Activated CD4-positive, alpha-beta T cell treated with anti-CD3 and anti-CD28 coated beads, Interleukin-2, amount 10 ng/mL, durations not matched to agents 24 days and 14 days (primary cell): ENCODE measurements at places on chromosomes 6 and 20.
A peak's percentile ranks its signal among the peaks of the same experiment; 100 is the strongest.

- peaks cover 48% of the 10 kb centered on the region for H3K4me1 ChIP-seq
- H3K36me3 ChIP-seq, result peaks cover 59% of the 10 kb centered on the region
- no peak overlapping the region for H3K4me3 ChIP-seq
- peak overlapping the region; percentile 70 for H3K27ac ChIP-seq
Measured at GRCh38 chr20:51416532-51417249, 125.8 kb downstream of the NFATC2 start.

GRCh38 chr6:25167961-25168360 is 111.2 kb upstream of the CARMIL1 start:
- peak overlapping the region; percentile 86 for H3K4me3 ChIP-seq
- no peaks in the 10 kb centered on the region for H3K27me3 ChIP-seq
- peaks cover 15% of the 10 kb centered on the region for H3K36me3 ChIP-seq
- DNase-seq, result no peak
- H3K27ac ChIP-seq, result peak overlapping the region; percentile 92

DNA sequence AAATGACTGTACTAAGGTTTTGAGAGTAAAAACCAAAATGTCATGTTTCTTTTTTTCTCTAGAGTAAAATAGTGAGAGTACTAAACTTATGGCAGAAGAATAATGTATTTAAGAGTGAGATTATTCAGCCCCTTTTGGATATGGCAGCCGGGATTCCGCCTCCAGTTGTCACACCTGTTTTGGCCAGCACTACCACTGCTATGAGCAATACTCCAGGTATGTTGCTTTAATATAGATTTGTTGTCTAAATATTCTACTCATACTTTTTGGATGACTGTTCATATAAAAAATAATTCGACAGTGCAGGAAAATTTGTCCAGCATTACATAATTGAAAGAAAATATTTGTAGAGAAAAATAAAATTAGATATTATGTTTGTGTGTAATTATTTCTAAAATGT is 59.5 kb downstream of the SCAF8 start:
- H3K27me3 ChIP-seq, result no peaks in the 10 kb centered on the region
- H3K4me1 ChIP-seq, result peaks cover 9% of the 10 kb centered on the region
- peaks cover 39% of the 10 kb centered on the region for H3K36me3 ChIP-seq
- H3K4me3 ChIP-seq, result no peak overlapping the region
- H3K27ac ChIP-seq, result no peak overlapping the region

DNA sequence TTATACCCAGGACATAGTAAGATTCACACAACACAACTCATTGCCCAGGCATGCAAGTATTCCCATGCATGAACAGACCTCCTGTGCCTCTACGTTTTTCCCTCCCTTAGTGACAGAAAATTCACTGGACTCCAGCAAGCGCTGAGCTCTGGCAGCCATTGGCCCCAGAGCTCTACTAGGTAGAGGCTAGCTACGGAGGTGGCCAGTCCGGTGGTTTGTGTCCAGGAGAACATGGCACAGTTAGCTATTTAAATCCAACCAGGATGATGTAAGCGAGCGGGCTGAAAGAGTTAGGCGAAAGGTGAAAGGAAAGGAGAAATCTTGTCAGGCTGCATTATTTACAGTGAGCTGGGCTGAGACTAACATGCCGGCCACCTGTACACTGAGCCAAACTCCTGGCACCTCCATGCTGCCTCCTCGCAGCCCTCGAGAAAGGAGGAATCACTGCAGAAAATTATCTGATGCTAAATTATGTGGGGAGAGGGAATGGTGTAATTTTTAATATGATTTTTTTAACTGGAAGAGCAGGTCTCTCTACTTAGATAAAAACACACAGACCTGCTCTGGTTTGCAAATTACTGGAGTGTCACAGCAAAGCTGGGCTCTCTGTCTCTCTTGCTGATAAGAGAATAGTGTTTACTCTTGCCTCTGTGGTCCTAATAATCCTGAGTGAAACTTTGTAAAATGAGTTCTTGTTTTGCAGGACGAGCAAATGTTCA is 50.1 kb upstream of the ARMC2 start:
- H3K27me3 ChIP-seq, result peaks cover 7% of the 10 kb centered on the region
- peak overlapping the region; percentile 61 for H3K4me3 ChIP-seq
- H3K4me1 ChIP-seq, result peaks cover 33% of the 10 kb centered on the region
- H3K27ac ChIP-seq, result peak overlapping the region; percentile 78

DNA sequence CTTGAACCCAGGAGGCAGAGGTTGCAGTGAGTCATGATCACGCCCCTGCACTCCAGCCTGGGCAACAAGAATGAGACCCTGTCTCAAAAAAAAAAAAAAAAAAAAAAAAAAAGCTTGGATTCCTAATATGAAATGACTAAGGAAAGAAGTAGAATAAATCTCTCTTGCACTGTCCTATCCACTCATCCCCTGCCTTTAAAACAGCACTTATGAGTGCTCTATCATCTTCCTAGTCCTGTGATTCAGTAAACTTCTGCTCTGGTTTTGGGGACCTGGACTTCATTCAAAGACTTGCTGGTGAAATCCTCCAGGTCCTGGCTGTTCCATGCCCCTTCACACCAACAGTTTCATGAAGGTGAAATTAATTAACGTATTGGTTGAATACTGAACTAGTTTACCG is 29.6 kb downstream of the TNFAIP3 start:
- DNase-seq, result no peak
- H3K27me3 ChIP-seq, result no peaks in the 10 kb centered on the region
- H3K36me3 ChIP-seq, result peaks cover 5% of the 10 kb centered on the region

DNA sequence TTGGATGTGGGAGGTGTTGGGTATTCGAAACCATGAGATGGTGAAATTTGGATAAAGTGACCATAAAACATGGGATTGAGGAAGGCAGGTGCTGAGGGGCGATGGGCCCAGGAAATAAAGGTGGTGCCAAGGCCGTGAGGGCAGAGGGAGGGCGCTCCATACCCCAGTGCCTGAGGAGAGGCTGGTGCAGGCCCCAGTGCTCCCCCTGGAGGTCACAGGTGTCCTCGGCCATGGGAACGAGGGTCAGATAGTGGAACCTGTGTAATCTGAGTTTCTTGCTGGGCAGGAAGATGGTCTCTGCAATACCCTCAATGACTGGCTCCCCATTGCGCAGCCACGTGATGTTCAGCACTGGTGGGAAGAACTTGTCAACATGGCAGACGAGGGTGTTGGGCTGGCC is 16.2 kb downstream of the HLA-DPB1 start:
- no peak overlapping the region for H3K4me3 ChIP-seq
- H3K36me3 ChIP-seq, result no peaks in the 10 kb centered on the region
- DNase-seq, result peak; percentile 86

DNA sequence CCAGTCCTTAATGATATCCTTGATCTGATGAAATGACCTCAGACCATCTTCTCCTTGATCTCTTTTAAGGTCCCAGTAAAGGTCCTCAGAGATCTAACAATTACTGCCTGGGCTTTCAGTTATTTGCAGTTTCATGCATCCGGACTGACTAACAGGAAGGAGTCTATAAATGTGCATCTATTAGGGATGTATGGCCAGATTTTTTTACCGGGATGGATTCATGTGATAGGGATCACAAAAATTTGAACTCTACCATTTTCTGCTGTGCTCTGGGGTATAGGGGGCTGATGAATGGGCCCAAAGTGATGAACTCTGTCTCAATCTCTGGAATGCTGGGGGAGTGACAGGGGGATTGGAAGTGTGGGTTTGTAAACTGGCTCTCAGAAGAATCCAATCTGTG is 36.2 kb upstream of the SCUBE3 start:
- no peak for DNase-seq
- peaks cover 12% of the 10 kb centered on the region for H3K4me1 ChIP-seq
- no peaks in the 10 kb centered on the region for H3K36me3 ChIP-seq
- H3K27ac ChIP-seq, result no peak overlapping the region
- H3K4me3 ChIP-seq, result no peak overlapping the region

- H3K27ac ChIP-seq, result no peak overlapping the region
- H3K4me3 ChIP-seq, result no peak overlapping the region
- H3K36me3 ChIP-seq, result no peaks in the 10 kb centered on the region
- DNase-seq, result no peak
Measured at GRCh38 chr6:89555031-89555430, 83.5 kb downstream of the LYRM2 start.

DNA sequence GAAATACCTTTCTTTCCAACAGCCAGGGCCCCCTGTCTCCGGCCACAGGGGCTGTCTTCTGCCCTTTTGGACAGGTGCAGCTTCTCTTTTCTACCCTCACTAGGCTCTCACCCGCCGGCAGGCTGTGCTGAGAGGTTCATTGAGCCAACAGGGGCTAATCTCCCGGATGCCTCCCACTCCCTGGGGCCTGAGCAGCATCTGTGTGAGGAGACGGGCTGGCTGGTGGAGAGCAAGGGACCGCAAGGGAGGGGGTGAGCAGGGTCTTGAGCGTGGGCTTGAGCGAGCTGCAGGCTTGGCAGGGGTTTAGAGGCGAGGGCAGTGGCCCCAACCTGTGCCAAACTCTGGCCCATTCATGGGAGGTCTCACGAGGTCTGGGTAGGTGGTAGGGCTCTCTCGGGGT is 56.5 kb upstream of the CST7 start:
- H3K27me3 ChIP-seq, result peaks cover 8% of the 10 kb centered on the region
- H3K4me3 ChIP-seq, result no peak overlapping the region
- no peak overlapping the region for H3K27ac ChIP-seq
- no peaks in the 10 kb centered on the region for H3K4me1 ChIP-seq

- H3K27me3 ChIP-seq, result peaks cover 7% of the 10 kb centered on the region
- no peak overlapping the region for H3K4me3 ChIP-seq
- no peak overlapping the region for H3K27ac ChIP-seq
- H3K36me3 ChIP-seq, result no peaks in the 10 kb centered on the region
Measured at GRCh38 chr6:79570129-79571029, 33.1 kb upstream of the LCA5 start.

GRCh38 chr20:48153523-48153922 is 368.2 kb upstream of the SULF2 start:
- DNase-seq, result no peak
- no peaks in the 10 kb centered on the region for H3K36me3 ChIP-seq
- H3K4me3 ChIP-seq, result no peak overlapping the region
- no peaks in the 10 kb centered on the region for H3K4me1 ChIP-seq
- H3K27me3 ChIP-seq, result peaks cover 2% of the 10 kb centered on the region

- H3K4me3 ChIP-seq, result no peak overlapping the region
- peaks cover 20% of the 10 kb centered on the region for H3K4me1 ChIP-seq
- no peaks in the 10 kb centered on the region for H3K36me3 ChIP-seq
- no peak for DNase-seq
Measured at GRCh38 chr6:156688620-156688971, 88.6 kb upstream of the ARID1B start.

DNA sequence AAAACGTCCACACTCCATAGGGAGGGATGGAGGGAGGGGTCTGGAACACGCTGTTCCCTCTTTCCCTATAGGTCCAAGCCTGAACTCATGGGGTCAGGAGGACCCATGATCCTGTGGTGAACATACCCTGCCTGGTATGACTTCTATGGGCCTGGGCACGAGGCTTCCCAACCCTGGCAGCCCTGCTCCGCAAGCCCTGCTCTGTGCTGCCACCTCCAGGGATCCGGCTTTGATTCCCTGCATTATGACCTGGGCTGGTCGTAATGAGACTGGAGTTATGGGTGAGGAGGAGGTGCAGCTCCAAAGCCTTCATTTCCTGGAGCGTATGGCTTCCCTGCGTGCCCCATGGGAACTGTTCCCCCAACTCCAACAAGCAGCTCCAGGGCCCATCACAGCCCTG is 54.9 kb downstream of the CDH22 start:
- no peak for DNase-seq
- no peaks in the 10 kb centered on the region for H3K36me3 ChIP-seq
- H3K27ac ChIP-seq, result no peak overlapping the region
- no peak overlapping the region for H3K4me3 ChIP-seq
- no peaks in the 10 kb centered on the region for H3K4me1 ChIP-seq

DNA sequence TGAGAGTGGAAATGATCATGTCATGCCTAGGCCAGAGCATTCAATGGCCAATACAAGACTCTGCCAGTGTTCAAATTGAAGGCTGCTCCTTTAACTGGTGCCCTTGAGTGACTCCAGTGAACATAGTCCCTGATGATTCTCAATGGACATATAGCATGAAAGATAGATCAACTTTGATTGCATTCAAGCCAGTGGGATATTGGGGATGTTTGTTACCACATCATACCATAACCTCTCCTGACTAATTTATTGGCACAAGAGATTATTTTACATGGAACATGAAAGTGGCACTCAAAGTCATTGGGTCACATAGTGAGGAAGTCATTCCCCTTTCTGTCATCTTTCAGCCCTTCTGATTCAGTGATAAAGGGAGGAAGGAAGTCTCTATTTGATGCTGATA is 139.0 kb downstream of the EYA2 start:
- DNase-seq, result no peak
- H3K4me3 ChIP-seq, result no peak overlapping the region
- peaks cover 5% of the 10 kb centered on the region for H3K27me3 ChIP-seq
- no peak overlapping the region for H3K27ac ChIP-seq
- peaks cover 1% of the 10 kb centered on the region for H3K4me1 ChIP-seq

DNA sequence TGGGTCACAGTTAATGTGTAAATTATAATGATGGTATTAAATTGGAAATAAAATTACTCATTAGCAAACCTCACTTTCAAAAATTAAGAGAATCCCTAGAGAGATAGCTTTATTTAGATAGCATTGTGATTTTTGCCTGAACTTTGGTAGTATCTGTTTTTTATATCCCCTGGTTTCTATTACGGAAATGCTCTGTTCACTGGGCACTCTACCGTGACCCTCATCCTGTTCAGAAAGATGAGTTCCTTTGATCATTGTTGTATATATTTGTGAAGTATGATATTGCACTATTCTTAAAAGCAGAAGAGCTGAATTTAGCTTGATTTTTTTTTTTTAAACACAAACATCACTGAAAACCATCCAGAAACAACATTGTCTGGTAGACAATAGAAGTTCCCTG is 1143.8 kb upstream of the MAP3K7 start:
- no peak overlapping the region for H3K27ac ChIP-seq
- no peak for DNase-seq
- no peaks in the 10 kb centered on the region for H3K36me3 ChIP-seq
- no peak overlapping the region for H3K4me3 ChIP-seq

GRCh38 chr6:33017694-33018353 is 8.4 kb upstream of the HLA-DOA start:
- peaks cover 9% of the 10 kb centered on the region for H3K27me3 ChIP-seq
- DNase-seq, result peak; percentile 51
- no peaks in the 10 kb centered on the region for H3K36me3 ChIP-seq
- H3K27ac ChIP-seq, result no peak overlapping the region
- H3K4me3 ChIP-seq, result peak overlapping the region; percentile 22

DNA sequence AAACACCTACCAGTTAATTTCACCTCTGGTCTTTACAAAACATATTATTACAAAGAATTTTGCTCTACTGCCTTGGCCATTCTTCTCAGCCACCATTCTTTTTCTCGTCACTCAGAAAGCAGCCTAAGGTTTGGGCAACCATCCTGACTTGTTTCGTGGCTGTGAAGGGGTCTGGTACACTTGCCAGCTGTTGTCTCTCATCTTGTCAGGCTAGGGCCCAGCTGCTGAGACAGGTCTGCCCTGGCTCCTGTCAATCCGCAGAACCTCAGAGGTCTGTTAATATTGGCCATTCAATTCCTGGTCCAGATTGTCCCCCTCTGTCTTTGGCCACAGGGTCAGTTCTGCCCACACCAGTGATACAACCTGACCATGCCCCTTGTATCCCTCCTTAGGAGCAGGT is 197.7 kb downstream of the UBE3D start:
- no peak overlapping the region for H3K4me3 ChIP-seq
- H3K27me3 ChIP-seq, result no peaks in the 10 kb centered on the region
- no peaks in the 10 kb centered on the region for H3K4me1 ChIP-seq

GRCh38 chr6:131754715-131755567 is 44.1 kb upstream of the CTAGE9 start:
- no peaks in the 10 kb centered on the region for H3K4me1 ChIP-seq
- no peaks in the 10 kb centered on the region for H3K36me3 ChIP-seq
- DNase-seq, result no peak
- H3K27ac ChIP-seq, result no peak overlapping the region
